ENCODE measurements at places on chromosomes 6 and 20. TPM values are rescaled to one million over a fixed set of nuclear protein-coding genes. Genes with fewer than 3 reads are reported as not detected.

The MDFI gene
- 7.0 TPM for total RNA-seq

The ADGRF4 gene
- 0.13 TPM for total RNA-seq

The ABHD12 gene
- total RNA-seq: 157 TPM

The C6orf120 gene
- 28.7 TPM for total RNA-seq

The LPA gene
- 0.45 TPM for total RNA-seq

DNA sequence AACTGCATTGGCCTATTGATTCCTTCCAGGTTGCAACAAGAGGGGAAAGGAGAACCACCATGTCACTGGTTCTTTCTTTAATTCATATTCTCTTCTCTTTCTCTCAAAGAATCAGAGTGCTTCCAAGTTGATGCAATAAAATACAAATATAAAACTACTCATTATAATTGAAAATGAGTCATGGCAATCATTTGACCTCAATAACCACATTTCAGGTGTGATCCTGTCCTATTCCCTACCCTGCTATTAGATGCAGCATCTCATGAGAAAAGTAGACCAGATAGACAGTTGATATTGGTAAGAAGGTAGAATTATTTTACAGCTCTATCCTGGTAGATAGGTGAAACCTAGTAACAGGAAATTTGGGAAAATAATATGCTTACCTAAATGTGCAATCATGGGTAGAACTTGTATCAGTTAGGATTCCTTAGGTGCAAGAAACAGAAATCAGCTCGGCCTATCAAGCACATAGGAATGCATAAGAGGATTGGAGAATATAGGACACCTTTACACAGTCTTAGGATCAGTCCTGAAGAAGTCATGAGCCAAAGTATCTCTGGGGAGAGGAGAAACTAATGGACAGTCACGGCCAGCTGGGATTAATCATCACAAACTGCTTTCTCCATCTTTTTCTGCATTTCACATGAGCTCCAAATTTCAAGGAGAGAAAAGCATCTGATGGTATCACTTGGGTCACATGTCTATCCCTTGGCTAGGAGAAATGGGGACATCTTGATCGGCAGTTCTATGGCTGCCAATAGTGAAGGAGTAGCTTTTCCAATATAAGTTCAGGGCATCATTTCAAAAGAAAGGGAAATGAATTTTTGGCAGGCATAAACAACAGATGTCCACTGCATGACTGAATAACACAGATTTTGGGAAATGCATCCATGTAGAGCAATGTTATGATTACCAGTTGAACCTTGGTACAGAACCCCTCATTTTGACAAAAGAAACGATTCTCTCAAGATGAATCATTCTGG is 19.3 kb upstream of the RNF146 start:
- no peak for DNase-seq

DNA sequence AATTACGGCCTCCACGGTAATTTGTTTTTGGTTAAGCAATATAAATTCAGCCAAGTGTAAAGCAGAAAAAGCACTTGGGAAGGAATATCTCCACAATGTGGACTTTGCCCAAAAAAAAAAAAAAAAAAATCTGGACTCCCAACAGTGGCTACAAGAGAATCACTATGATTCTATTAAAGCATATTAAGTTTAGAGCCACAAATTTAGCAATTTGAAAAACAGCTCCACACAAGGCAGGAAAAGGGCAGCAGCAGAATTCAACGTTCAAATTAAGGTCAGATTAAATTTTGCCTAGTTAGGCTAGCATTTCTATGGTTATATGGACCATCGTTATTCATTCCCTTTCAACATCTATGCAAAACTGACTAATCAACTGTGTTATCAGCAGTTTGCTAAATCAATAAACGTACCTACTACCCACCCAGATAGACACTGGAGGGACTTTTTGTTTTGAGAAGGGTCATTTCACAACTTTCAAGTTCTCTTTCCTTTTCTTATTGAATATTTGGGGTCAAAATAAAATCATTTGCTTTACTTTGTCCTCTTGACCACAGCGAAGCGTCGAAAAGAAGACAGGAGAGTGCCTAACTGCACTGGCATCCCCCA is 1.0 kb downstream of the MCM9 start:
- DNase-seq: no peak

- no peak for DNase-seq
Measured at GRCh38 chr6:131014080-131014776, 48.8 kb downstream of the EPB41L2 start.

GRCh38 chr6:55869674-55870073 is 5.7 kb downstream of the BMP5 start:
- no peak for DNase-seq

- no peak for DNase-seq
Measured at GRCh38 chr20:13042458-13042794, 33.7 kb downstream of the SPTLC3 start.

- no peak for DNase-seq
Measured at GRCh38 chr6:119739769-119740168, 390.2 kb upstream of the MAN1A1 start.

GRCh38 chr6:75818098-75818855 is 69.2 kb downstream of the MYO6 start:
- no peak for DNase-seq

Measured in thyroid gland (tissue), 4 donors.